ENCODE measurements at places on chromosomes 13 and 19. TPM values are rescaled to one million over a fixed set of nuclear protein-coding genes. Genes with fewer than 3 reads are reported as not detected.

Gene SLC10A2
- total RNA-seq, result not detected

Gene CEACAM4
- total RNA-seq, result not detected

DNA sequence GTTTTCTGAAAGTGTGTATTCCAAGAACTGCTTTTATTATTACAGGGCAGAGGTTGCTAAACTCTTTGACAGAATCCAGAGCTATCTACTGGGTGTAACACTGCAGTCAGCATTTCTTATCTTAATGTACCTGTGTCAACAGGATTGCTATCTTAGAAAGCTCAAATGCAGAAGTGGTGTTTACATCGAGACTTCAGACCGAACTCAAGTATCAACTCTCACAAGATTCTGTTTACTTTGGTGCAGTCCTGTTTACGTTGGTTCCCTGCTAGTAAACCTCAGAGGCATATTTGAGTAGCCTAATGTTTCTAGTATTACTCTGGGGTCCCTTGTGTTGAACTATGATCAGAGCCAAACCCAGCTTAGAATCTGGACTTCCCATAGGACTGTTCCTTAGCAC, 20.5 kb downstream of the SLC15A1 start:
- no peak for DNase-seq

GRCh38 chr13:60139272-60139671, 24.5 kb downstream of the DIAPH3 start:
- DNase-seq, result no peak

DNA sequence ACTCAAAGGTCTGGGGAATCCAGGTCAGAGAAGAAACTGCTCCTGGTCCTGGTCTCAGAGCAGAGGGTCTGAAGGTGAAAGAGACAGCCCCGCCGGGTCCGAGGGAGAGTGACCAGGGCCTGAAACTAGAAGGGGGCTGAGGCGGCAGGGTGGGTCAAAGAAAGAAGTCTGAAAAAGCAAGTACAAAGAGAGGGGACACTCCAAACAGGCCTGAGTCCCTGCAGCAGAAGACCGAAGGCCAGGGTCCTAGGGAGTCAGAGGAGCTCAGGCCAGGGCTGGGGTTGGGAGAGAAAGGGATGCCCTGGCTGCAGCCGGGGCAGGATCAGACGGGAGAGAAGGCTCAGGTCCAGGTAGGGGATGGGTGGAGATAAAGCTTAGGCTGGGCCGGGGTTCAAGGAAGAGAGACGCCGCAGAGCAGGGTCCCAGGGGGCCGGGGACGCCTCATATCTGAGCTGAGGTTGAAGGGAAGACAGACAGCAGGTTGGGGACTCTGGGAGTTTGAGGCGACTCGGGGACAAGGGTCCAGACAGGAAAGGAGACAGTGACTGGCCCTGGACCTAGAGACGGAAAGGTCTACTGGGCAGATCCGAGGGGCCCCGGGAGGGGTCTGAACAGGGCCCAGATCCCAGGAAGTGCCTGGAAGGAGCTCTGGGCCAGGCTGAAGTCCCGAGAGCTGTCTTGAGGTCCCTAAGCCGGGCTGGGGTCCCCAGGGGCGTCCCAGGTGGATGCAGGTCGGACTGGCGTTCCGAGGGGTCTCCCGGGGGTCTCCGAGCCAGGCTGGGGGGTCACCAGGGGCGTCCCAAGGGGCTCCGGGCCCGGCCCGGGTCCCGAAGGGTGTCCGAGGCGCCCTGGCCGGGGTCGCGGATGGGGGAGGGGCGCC, 795 bp downstream of the MLLT1 start:
- DNase-seq, result no peak

Gene CALR3
- 0.52 TPM for total RNA-seq

GRCh38 chr13:40732658-40733057, 38.3 kb downstream of the MRPS31 start:
- no peak for DNase-seq

All from H7 (cell line).